MCF 10A (cell line): ENCODE measurements at places on chromosomes 5 and 9. TPM values are rescaled to one million over a fixed set of nuclear protein-coding genes. Genes with fewer than 3 reads are reported as not detected.

DNA sequence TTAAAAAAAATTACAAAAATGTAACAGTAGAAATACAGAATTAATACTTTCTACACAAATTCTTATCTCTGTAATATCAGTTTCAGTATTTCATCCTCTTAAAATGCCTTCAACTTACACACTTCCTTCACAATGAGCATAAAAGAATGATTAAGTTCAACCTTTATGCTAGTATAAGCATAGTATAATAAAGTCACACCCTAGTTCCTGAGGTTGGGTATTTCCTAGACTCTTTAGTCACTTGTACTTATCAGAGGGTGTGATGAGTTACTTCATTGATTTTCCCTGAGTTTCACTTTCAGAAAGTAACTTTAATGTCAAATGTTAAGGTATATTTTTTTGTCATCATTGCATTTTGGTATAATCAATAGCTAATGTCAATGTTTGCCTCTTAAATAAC is 302.4 kb downstream of the PDE4D start:
- H3K36me3 ChIP-seq = peaks cover 12% of the 10 kb centered on the region
- DNase-seq = no peak
- peak overlapping the region; percentile 88 for H3K27ac ChIP-seq
- H3K4me3 ChIP-seq = no peak overlapping the region

DNA sequence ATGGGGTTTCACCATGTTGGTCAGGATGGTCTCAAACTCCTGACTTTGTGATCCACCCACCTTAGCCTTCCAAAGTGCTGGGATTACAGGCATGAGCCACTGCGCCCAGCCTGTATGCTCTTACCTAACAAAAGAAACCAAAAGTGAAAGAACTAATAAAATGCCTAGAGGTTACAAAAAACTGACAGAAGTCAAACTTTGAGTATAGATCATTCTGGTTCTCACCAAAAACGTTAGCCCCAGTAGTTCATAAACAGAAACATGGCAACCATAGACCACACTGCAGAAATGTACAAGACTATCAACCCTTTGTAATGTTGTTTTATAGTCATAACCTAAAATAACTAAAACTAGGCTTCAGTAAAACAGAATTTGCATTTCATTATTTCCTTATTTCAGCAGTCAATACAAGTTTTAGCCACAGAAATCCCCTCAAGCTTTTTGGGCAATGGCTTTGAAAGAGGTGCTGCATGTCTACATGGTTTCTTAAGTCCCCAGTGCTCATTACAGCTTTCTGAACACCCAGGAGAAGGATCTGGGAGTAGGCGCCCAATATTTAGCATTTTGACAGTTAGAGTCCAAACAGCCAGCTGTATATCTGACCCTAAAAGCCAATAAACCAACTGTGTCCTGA is 72.5 kb downstream of the EPB41L4A start:
- no peak overlapping the region for H3K4me3 ChIP-seq
- H3K27me3 ChIP-seq = no peaks in the 10 kb centered on the region
- no peak for DNase-seq

DNA sequence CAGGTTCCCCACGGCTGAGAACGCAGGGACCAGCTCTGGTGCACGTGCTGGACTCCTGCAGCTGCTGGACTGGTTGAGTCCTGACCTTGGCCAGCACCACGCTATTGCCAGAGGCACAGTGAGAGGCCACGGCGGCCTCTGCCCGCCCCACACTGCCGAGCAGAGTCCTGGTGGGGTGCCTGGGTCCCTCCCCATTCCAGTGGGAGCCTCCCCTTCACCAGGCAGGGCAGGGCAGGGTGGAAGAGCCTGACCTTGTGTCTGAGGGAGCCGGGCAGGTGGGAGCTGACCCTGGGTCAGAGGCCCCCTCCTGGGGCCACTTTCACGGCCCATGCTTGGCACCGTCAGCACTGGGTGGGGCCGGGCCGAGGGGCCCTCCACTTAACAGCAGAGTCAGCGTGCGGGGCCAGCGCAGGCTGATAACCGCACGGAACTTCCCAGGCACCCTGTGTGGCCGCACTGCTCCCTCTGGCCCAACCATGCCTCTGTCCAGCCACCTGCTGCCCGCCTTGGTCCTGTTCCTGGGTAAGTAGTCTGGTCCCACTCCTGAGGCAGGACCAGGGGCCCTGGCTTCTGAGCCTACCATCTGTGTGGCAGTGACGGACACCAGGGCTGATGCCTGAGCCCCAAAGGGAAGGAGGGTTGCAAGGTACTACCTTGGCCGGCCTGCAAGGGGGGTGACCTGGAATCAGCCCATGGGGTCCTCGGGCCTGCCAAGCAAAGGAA is at the start of gene MAMDC4:
Gene MAMDC4 (plus strand): TSS at position 406 of the 723 bp plus-strand sequence. CDS start 71 bp downstream, at position 477.
- H3K27me3 ChIP-seq = no peaks in the 10 kb centered on the region
- no peak for DNase-seq
- no peaks in the 10 kb centered on the region for H3K4me1 ChIP-seq
- H3K36me3 ChIP-seq = peaks cover 34% of the 10 kb centered on the region

The FGFR4 gene
- 1.5 and 1.8 TPM in 2 replicates for total RNA-seq

The TAF11L5 gene
- total RNA-seq = not detected in 2 replicates

The CTXN3 gene
- not detected in 2 replicates for total RNA-seq
